ENCODE measurements at places on chromosomes 6 and 20.

DNA sequence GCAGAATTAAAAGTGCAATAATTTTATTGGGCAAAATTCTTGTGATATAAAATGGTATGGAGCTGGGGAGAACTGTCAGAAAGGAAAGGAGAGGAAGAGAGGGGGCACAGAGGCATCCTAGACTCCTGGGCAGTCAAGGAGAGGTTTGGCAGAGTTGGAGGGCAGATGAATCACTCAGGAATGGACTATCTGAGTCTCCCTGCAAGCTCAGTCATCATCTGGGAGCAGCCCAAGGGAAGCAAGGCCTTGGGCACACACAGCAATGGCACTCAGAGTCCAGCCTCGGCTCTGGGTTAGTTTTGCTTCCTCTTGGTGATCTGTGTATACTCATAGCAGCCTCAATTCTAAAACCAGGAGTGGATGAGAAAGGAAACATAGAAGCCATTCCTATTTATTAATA, 67.2 kb downstream of the SLC22A1 start:
- DNase-seq, result no peak

DNA sequence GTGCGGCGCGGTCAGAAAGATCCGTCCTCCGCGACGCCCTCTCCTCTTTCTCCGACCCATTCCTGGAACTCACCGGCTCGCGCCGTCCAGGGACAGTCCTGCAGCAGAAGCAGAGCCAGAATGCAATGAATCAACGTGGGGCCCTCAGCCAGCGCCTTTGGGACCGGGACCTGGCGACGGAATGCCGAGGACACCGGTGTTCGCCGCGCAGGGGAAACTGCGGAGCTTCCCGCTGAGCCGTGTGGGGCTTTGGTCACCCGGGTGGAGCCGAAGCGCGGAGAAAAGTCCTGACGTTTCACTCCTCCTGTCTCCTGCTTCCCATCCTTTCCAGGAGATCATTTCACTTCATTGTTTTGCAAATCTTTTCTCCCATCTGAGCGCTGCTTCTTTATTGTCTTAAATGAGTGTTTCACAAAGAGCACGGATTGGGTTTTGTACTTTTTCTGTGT, 26.5 kb downstream of the ULBP1 start:
- no peak for DNase-seq

GRCh38 chr20:8621001-8621400, 447.9 kb upstream of the PLCB4 start:
- no peak for DNase-seq

- DNase-seq, result peak; percentile 59
Measured at GRCh38 chr20:60011512-60012507, 53.6 kb downstream of the CDH26 start.

GRCh38 chr6:47655719-47656595, 42.4 kb upstream of the ADGRF4 start:
- DNase-seq, result no peak

DNA sequence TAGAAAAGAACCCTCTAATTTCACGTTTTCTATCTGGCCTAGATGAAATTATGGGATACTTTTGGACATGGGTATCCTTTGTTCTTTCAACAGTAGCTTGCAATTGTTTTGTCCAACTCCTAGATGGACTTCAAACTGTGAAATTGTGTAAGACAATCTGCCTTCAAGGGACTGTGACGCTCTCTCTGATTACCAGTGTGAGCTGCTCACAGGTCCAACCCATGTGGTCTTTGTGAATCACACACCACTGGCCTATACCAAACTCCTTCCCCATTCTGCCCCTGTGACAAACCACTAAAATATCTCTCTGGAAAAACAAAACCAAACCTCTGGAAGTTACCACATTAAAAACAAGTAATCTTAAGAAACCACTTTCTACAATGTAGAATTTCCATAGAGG, 59.5 kb downstream of the NINL start:
- DNase-seq, result no peak

DNA sequence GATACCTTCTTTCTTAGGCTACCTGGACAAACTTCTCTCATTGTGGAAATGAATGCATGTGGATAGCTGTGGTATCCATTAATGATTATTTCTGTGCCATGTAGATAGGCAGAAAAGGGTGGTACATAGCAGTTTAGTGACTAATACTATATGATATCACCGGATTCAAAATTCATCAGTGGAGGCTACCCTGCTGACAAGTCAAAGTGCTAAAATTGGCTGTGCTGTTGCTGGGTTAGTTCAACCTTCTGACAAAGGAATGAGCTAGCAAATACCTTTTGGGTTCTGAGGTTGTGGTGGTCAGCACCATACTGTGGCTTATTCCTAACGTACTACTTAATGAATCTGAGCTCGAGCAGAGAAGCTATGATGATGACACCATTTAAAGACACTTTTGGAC, 109.1 kb downstream of the TFAP2B start:
- DNase-seq, result no peak
